Subcutaneous adipose tissue (tissue), 4 donors: ENCODE measurements at places on chromosomes 11 and 22. TPM values are rescaled to one million over a fixed set of nuclear protein-coding genes. Genes with fewer than 3 reads are reported as not detected.

CD3E gene
- total RNA-seq = 0.38 TPM

NUMA1 gene
- total RNA-seq = 121 TPM

CD59 gene
- 340 TPM for total RNA-seq

CBX7 gene
- 74.2 TPM for total RNA-seq

GSTT2B gene
- 2.5 TPM for total RNA-seq

SMIM38 gene
- total RNA-seq = 0.44 TPM

STX3 gene
- 23.2 TPM for total RNA-seq

GGTLC2 gene
- not detected for total RNA-seq

SHANK2 gene
- total RNA-seq = 1.2 TPM

GGT1 gene
- 9.6 TPM for total RNA-seq

MS4A1 gene
- not detected for total RNA-seq

MYRF gene
- 0.33 TPM for total RNA-seq

P2RY6 gene
- 2.2 TPM for total RNA-seq
